ENCODE measurements at places on chromosomes 16 and 17.

- peak; percentile 88 for DNase-seq
Measured at GRCh38 chr17:41580687-41581365, 5.9 kb downstream of the KRT14 start.

DNA sequence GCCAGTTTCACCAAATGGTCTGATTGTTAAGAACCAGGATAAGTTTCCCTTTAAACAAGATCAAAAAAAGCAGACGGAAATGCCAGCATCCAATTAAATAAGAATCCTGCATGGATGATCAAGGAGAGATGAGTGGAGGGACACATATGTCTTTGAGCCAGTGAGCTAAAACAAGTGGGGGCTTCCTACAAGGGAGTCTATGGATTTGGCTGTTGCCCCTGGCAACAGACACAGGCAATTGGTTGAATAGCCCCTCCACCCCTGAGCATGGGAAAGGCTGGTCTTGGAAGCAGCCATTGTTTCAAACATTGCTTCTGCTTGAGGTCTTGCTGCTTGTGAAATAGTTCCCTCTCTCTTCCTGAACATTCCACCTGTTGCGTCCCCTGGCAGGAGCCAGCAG is 374.7 kb upstream of the ERCC4 start:
- no peak for DNase-seq

DNA sequence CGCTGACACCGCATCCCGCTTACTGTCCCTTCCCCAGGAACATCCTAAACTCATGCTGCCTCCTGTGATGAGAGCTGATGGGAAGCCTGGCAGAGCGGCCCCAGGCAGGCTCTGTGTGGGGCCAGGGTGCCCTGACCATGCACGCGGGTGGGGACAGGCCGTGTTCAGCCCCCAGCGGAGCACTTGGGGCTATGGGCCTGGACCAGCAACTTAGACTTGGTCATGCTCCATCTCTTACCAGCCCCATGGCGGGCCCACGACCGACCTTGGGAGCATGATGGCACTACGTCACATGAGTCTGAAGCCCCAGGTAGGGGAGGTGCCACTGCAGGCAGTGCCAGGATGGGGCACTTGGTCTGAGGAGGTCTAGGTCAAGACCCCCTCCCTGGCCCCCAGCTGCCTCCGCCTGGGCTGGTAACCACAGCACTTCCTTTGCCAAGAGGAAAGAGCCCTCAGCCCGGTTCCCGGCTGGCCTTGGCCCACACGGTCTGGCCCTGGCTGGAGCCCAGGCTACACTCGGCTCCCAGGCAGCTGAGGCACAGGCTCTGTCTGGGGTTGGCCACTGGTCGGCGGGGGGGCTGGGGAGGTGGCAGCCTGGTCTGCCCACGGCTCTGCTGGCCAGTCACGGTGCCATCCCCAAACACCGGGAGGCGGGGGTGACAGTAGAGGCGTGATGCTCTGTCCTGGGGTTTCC is 25.7 kb downstream of the BAHCC1 start:
- no peak for DNase-seq

DNA sequence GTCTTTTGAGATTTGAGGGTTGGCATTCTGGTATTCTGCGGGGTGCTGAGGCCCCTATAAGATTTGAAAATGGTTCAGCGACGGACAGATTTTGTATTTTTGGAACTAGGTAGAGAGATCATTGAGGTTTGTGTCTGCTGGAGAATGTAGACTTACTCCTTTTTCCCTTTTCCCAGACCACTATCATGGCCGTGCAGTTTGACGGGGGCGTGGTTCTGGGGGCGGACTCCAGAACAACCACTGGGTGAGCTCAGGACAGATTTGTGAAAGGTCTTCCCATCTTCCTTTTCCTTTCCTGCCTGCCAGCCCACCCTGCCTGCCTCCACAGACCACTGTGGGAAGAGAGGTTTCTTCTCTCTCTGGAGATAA is 572 bp downstream of the PSMB6 start:
- no peak for DNase-seq

- no peak for DNase-seq
Measured at GRCh38 chr17:17641621-17642409, 39.4 kb upstream of the RAI1 start.

Data from keratinocyte (primary cell).